NCI-H524 treated with DMSO at 0.1 percent for 48 hours (cell line): ENCODE measurements at places on chromosomes 6 and 20.

DNA sequence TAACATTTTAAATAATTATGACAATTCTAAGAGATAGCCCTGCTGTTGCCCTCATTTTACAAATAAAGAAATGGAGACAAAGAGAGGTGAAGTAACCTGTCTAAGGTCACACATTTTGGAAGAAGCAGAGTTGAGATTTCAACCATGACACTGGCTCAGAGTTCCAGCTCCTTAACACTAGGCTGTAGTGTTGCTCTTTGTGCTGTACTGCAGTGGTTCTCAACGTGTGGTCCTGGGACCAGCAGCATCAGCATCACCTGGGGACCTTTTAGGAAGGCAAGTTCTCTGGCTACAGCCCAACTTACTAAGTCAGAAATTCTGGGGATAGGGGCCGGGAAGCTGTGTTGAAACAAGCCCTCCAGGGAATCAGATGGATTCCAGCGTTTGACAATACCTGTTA is 62.4 kb upstream of the FERMT1 start:
- peak; percentile 8 for DNase-seq

DNA sequence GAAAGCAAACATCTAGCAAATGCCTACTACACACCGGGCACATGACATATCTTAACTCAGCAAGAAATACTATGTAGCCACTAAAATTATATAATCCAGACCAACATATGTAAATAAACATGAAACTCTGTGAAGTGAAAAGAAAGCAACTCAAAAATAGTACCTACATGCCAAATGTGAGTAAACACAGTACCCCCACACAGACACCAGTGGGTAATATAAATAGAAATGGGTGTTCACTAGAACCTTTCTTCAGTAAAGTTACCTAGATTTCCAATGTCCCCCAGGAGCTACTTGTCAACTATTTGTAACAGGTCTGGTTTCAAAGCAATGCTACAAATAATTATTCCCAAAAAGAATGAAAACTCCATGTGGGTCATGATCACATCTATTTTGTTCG is 25.5 kb downstream of the TRERF1 start:
- DNase-seq = no peak

GRCh38 chr6:139449611-139450000 is 75.2 kb upstream of the CITED2 start:
- DNase-seq = no peak

GRCh38 chr6:50891290-50891689 is 72.6 kb downstream of the TFAP2B start:
- no peak for DNase-seq

GRCh38 chr6:122736616-122737015 is 42.9 kb upstream of the FABP7 start:
- no peak for DNase-seq

DNA sequence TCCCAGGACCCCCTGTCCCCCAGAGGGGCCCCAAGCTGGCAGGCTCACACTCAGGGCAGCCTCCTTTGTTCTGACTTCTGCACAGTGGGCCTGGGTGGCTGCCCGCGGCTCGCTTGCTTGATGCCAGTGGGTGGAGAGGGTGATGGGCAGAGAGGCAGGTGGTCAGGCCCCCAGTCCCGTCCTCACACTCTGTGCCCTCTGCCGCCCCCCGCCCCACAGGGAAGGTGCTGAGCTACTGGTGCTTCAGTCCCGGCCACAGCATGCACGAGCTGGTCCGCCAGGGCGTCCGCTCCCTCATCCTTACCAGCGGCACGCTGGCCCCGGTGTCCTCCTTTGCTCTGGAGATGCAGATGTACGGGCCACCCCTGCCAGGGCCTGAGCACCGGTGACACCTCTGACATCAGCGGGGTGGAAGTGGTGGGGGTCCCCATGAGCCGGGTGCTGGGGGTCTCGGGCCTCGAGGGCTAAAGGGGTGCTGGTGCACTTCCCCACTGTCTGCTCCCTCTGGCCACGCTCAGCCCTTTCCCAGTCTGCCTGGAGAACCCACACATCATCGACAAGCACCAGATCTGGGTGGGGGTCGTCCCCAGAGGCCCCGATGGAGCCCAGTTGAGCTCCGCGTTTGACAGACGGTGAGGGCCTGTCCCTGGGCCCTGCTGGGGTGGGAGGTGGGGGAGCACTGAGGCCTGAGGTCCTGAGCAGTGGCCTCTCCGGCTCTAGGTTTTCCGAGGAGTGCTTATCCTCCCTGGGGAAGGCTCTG is 8.9 kb upstream of the TNFRSF6B start:
- no peak for DNase-seq

DNA sequence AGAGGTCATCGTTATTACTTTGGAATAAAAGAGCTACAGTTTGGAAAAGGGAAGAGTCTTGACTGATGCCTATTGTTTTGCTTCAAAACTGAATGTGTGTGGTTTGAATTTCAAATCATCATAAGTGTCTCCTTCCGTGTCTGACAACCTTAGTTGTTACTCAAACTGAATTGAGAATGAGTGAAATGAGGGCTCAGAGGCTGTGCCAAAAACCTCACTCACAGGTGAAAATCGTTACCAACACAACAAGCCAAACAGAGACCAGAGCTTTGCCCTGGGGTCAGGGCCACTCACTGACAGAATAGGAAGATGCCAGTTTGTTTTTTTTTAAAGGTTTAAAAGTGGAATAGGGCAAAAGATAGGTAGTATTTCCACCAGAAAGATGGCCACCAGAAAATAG is 15.2 kb upstream of the SIRT5 start:
- no peak for DNase-seq

DNA sequence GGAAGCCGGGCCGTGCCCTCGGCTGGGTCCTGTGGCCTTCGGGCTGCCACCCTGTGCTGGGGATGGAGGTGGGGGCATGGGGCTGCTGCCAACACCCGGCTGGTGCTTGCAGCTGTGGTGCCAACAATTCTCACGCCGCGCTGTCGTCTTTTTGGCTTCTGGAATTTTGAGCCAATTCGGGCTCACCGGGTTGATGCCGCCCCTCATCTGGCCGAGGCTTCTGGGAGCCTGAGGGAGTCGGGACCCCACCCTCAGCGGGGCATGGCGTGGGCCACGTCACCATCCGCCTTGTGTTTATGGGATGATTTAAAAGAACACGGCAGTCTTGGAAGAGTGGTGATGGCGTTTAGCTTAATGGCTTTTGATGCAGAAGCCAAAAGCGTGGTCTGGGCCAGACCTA is 8.7 kb upstream of the NPBWR2 start:
- no peak for DNase-seq
